A549 treated with DMSO at 1 μM for 4 hours (cell line): ENCODE measurements at places on chromosomes 2 and 18. TPM values are rescaled to one million over a fixed set of nuclear protein-coding genes. Genes with fewer than 3 reads are reported as not detected.

STARD6 gene
- total RNA-seq: not detected in 5 replicates

RTP5 gene
- not detected in 5 replicates for total RNA-seq

LBX2 gene
- 3.5 to 4.6 TPM (median 4.1 TPM) in 5 replicates for total RNA-seq

EPB41L3 gene
- total RNA-seq: 0.09 to 0.32 TPM (median 0.16 TPM) in 5 replicates

NOTO gene
- 0.04 to 0.06 TPM in 2 of 5 replicates, not detected in the others for total RNA-seq
